Vagina (tissue), 2 donors: ENCODE measurements at places on chromosomes 11 and 22.

- DNase-seq, result no peak
Observed at GRCh38 chr11:123055191-123055901, 6.6 kb downstream of the HSPA8 start.

GRCh38 chr11:42812361-42812760 lies 499.4 kb upstream of the API5 start:
- DNase-seq, result no peak

GRCh38 chr11:8071616-8072581 lies 9.1 kb upstream of the TUB start:
- no peak for DNase-seq

DNA sequence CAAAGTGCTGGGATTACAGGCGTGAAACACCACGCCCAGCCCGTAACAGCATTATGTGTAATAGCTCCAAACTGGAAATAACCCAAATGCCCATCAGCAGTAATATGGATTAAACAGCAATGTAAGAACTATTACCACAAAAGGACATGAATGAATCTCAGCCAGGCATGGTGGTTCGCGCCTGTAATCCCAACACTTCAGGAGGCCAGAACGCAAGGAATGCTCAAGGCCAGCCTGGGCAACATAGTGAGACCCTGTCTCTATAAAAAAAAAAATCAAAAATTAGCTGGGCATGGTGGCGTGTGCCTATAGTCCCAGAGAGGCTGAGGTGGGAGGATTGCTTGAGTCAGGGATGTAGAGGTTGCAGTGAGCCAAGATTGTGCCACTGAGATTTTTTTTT lies 3.1 kb upstream of the DPF2 start:
- no peak for DNase-seq

- DNase-seq, result no peak
Observed at GRCh38 chr11:88317536-88317935, 20.0 kb downstream of the CTSC start.

DNA sequence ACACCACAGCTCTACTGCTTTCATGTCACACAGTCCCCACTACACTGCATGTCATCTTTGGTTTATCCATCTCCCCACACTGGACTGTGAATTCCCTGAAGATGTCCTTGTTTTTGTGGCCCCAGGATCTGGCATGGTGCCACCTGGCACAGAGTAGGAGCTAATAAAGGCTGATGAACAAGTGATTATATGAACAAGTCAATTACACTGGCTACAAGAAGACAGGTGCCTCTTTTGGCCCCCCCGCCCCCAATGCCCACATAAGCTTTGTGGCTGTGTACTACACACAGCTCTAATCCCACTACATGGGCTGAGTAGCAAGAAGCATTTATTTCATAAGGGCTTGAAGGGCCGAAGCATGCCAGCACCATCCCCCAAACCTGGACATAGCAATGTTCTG lies 24.7 kb downstream of the PLEKHA7 start:
- no peak for DNase-seq

DNA sequence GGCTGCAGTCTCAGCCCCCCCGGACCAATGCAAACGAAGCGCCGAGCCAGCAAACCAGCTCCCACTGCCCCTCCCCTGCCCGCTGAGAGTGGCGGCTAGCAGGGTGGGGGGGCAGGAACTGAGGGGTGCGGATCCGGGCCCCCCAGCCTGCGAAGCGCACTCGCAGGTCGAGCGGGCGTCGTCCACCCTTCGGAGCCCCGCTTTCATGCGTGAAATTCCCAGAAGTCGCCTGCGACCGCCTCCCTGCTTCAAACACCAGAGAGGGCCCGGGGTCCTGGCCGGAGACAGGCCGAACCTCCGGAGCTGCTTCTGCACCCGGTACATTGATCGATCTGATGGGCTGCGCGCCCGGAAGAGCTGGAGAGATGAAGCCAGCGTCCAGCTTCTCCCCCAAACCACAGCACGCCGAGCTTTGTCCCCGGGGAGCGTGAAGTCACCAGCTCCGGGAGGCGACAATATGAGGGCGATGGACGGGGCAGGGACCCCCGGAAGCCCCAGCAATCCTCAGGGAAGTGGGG lies 646 bp upstream of the PATZ1 start:
- DNase-seq, result no peak

GRCh38 chr11:27039873-27040272 lies 742 bp upstream of the BBOX1 start:
- no peak for DNase-seq

DNA sequence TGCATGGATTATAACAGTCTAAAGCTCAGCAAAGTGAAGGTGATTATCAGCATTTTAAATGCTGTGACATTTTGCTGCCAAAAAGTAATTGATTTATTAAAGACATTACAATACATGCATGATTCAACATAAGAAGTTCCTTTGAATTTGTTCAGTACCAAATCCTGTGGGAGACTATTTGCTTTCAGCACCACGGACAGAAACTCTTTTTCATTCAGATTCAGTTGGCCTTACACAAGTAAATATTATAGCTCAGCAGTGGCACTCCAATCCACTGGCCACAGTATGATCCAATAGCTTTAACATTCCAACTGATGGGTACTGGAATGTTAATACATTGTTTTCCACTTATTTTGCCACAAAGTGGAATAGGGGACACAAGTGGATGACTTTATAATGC lies 806.7 kb downstream of the NTM start:
- no peak for DNase-seq

- DNase-seq, result no peak
Observed at GRCh38 chr11:131204765-131205380, 165.5 kb upstream of the NTM start.

GRCh38 chr22:26751217-26751616 lies 93.8 kb downstream of the MIAT start:
- DNase-seq, result no peak

DNA sequence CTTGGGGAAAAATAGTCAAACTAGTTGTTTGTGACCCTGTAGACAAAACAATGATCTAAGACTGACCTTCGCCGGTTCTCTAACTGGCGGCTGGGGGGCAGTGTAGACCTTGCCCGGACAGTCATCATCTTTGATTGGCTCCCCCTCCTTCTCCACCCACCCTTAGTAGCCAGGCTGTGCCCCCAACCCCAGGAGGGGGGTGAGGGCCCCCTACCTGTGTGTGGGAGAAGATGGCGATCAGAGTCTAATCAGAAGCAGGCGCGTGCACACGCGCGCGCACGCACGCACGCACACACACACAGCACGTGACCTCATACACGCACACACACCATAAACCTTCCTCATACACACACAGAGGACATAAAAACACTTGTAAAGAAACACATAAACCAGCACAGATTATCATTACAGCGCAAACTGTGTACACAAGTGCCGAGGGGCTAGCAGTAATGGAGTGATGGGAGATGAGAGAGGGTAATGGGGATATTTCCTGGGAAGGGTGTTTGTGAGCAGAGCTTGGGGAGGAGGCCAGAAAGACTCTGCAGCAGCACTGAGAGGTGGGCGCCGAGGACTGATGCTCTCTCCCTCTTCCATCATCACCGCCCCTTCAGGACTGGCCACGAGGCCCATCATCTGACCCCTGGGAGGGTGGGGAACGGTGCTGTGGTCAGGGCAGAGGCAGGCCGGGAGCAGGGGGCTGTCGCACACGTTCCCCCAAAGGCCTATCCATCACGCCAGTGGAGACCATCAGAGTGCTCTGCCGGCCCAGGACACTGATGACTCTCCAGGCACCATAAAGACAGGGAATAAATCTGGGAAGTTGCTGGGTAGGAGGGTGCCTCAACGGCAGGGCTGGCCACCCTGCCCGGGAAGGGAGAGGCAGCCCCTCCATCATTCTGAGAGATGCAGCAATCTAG lies 12.2 kb downstream of the NECTIN1 start:
- no peak for DNase-seq

GRCh38 chr22:21714786-21715185 lies 20.8 kb downstream of the YPEL1 start:
- no peak for DNase-seq

- DNase-seq, result no peak
Observed at GRCh38 chr11:11401960-11402535, 49.0 kb upstream of the CSNK2A3 start.

DNA sequence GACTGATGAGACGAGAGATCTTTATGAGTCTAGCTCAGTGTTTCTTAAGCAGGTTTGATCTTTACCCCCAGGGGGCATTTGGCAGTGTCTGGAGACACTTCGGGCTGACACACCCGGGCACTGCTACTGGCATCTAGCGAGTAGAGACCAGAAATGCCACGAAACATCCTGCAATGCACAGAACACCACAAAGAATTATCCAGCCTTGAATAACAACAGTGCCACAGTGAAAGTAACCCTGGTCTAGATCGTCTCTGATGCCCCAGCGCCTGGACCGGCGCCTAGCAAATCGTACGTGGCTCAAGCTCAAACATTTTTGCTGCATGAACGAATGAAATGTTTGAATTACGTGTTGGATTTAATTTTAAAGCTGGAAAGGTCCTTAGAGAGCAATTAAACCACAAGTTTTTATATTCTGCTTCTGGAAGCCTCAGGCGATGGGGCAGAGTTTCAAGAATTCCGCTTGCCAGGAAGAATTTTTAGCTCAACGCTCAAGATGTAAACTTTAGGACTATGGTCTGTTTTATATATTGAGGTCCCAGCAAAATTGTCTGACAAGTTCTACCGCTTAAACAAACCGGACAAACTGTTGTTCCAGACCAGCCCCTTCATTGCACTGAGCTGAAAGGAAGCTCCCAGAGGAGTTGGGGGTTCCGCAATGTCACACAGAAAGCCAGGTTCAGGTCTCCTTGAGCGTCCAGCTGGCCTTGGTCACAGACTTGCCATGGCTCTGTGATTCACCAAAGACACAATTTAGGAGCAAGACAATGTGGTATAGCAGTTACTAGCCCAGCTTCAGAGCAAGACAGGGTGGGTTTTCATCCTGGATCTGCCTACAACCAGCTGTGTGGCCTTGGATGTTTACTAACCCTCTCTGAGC lies 44.2 kb upstream of the SMTN start:
- DNase-seq, result no peak

- DNase-seq, result no peak
Observed at GRCh38 chr22:16915701-16916100, 90.5 kb upstream of the XKR3 start.

DNA sequence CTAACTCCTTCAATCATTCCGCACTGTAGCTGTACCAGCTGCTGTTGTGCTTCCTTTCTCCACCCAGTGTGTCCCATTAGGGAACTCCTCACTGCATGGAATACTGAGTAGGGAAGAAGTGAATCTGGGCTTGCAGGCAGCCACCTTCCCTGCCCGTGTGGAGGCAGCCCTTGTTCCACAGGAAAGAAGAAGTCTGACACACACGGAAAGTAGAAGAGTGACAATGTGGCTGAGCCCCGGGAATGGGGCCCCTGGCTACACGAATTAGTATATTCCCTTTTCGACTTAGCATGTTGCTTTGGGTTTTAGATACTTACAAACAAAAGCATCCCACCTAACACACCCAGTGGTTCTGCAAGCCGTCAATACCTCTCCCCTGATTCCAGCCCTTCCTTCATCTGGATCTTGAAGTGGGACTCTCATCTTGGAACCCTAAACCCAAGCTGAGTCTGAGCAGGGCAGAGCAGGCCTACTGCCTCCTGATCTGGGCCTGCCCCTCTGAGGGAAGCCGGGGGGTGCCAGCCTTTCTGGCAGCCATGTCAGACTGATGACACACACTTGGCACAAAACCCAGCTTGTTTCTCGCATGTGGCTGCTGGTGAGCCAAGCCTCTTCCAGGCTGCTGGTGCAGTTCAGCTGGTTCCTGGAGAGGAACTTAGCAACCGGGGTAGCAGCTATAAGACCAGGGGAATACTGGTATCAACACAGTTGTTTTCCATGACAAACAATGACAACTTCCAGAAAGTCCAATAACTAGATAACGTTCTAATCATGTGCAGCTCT lies 71.6 kb downstream of the C11orf58 start:
- DNase-seq, result no peak

DNA sequence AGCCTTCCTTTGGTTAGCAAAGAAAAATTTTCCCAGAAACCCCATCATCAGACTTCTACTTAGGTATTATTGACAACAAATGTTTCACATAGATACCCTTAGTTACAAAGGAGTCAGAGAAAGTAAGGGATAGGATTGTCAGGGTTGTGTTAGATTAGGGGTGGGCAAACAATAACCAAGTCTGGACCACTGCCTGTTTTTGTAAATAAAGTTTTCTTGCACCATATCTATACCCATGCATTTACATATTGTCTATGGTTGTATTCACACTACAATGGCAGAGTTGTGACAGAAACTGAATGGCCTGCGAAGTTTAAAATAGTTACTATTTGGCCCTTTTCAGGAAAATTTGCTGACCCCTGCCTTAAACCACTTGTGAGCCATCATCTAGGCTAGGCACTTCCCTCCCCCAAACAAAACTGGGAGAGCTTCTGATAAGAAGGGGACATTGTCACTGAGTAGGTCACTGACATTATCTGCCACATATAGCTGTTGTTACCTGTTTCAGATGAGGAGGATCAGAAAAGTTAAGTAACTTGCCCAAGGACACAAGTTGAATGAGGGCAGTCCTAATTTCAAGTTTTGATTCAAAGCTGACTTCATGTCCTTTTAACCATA lies 40.7 kb upstream of the TMEM135 start:
- DNase-seq, result no peak

- no peak for DNase-seq
Observed at GRCh38 chr11:43787824-43788223, 92.8 kb upstream of the ALKBH3 start.

GRCh38 chr22:35299217-35299672 lies 449 bp upstream of the TOM1 start:
- DNase-seq, result no peak

DNA sequence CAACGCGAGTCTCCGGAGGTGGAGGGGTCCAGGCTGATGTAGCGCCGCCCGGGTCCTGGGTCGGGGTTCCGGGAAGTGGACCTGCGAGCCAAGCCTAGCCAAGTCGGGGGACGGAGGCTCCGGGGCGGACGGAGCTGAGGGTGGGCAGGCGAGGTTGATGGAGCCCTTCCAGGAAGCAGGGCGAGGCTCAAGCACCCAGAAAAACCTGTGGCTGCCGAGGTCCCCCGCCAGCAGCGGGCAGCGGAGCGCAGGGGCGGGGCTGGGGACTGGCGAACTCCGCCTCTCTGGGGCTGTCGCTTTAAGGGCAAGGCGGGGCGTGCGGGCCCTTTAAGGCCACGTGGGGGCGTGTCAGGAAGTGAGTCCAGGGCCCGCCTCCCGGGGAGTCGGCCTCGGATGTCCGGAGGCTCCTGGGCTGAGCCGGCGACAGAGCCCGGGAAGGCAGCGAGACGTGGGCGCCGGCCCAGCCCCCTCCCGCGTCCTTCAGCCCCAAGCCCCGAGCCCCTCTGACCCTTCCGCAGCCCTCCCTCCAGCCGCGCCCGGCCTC lies at the start of gene SLC35C1:
Gene SLC35C1 (plus strand): TSS at position 389 of the 544 bp plus-strand sequence. CDS start 653 bp downstream, outside the sequence.
- DNase-seq, result peak; percentile 96

- DNase-seq, result no peak
Observed at GRCh38 chr22:42673898-42674401, 24.8 kb upstream of the CYB5R3 start.
